SW 1271 (cell line): ENCODE measurements at places on chromosomes 6 and 20.

GRCh38 chr20:54093423-54094267 is 23.3 kb upstream of the BCAS1 start:
- DNase-seq, result no peak

- DNase-seq, result peak; percentile 93
Measured at GRCh38 chr6:45377554-45378333, at the start of gene SUPT3H. Gene SUPT3H, minus strand, starts transcription at chr6:45377934.

DNA sequence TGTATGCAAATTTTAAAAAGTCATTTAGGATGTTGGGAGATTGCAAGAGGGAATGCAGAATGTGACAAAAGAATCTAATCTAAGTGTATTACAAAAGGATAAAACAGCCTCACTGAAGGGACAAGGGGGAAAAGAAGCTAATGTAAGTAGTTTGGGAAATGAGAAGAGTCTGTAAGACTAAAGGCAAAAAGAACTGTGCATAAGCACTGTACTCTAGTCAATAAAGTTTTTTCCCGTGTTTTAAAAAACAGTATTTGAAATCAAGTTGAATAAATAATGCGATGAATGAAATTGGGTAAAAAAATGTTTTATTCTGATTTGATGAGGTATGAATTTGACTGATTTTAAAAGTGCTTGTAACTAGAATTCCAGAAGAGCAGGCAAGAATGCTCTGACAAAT is 149.8 kb downstream of the VEGFA start:
- no peak for DNase-seq

DNA sequence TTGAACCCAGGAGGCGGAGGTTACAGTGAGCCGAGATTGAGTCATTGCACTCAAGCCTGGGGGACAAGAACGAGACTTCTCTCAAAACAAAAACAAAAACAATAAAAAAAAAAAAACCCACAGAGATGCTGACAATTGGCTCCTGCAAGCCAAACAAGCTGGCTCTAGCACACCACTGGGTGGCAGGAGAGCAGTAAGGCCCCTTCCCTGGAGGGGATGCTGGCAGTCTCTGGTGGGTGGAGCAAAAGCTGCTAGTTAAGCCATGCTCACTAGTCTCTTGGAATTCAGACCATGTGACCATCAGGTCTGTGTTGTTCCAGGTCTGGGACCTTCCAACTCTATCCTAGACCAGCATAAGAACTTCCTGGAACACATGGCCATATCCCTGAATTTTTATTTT is 18.9 kb upstream of the DSN1 start:
- DNase-seq, result peak; percentile 82

DNA sequence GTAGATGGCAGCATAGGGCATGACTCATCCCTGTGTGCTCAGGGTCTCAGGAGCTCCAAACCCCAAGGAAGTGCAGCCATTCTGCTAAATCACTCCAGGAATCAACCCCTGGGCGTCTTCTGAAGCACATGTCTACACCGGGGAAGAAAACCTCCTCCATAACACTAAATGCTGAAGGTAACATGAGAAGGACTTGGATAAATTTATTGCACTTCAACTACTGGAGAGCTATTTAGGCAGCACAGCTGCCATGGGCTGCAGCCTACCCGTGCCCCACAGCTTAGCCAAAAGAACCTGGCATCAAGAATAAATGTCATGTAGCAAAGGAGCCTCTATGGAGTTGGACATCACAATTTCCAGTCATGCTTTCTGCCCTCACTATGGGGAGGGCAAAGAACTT is 152.4 kb upstream of the PROKR2 start:
- DNase-seq, result no peak

- DNase-seq, result no peak
Measured at GRCh38 chr6:52180787-52181558, 5.2 kb upstream of the IL17A start.

GRCh38 chr20:38216746-38217595 is 43.6 kb downstream of the KIAA1755 start:
- no peak for DNase-seq

DNA sequence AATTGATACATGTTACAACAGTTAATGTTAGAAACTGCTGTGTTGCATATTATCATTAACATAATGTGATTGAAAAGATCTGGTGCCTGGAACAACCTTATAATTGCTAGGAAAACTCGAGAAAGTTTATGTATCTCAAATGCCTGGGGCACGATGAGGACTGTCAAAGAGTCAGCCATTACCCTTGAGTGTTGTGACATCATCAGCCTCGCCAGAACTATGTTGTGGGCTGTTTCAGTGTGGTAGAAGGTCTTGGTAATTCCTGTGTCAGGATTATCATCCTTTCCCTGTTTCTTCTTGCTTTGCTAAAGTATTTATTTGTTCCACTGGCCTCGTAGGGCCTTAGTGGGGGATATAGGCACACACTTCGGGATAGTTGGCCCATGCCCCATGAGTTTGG is 185.1 kb downstream of the DTNBP1 start:
- DNase-seq, result no peak

GRCh38 chr6:89368107-89368506 is 15.6 kb upstream of the UBE2J1 start:
- peak; percentile 28 for DNase-seq

DNA sequence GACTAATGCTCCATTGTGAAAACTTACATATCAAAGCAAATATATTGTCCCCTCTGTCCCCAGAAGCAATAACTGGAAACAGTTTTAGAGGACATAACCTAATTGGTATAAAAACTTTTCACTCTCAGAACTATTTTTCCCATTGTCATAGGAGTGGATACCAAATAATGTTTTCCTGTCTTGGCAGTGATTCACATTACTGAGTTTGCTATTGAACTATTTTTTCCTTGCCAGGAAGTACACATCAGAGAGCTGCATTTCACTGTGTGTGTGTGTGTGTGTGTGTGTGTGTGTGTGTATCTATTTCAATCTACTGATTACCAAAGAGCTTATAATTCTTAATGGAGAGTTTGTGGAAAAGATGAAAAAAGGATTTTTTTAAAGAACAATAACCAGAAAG is 45.4 kb downstream of the AKAP12 start:
- DNase-seq, result no peak

- DNase-seq, result peak; percentile 40
Measured at GRCh38 chr6:77926198-77926751, 273.4 kb downstream of the MEI4 start.

DNA sequence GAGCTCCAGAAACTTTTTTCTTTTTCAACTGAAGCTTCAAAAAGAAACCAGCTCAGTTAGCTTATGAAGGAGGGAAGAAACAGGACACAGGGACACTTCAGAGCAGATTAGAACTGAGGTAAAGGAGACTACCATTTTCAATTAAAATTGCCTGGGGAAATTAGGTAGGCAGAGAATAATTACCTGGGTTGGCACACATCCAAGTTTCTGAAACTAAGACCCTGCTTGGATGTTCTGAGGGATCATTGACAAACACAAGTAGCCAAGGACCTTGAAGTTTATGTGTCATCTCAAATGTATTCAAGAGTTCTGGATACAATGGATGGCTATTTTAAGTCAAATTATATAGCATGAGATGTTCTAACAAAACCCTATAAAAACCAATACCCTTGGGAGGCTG is 137.6 kb downstream of the PLCB4 start:
- DNase-seq, result no peak

- DNase-seq, result no peak
Measured at GRCh38 chr6:78629154-78629721, 238.1 kb upstream of the IRAK1BP1 start.

DNA sequence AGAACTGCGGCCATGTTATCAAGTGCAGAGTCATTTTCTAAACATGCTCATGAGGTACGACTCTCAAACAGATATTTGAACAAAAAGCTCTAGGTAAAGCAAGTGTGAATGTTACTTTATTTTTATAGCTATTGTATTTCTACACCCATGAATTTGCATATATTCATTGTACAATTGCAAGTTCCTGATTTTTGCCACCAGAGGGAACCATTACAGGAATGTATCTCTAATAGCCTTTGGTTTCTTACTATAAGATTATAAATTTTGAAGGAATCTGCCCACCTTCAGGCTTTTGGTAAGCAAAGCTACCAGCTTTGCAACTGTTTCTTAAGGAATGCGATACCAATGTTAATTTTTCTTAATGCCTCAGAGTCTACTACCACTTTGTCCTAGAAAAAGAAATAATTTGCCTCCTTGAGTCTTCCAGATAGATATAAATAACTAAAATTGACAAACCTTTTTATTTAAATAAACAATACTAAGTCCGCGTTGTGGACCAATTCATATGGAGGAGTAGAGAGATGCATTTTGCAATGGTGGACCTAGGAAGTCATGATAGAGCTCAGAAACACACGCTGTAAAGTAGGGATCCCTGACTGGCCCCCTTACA is 125.4 kb upstream of the SAMD5 start:
- DNase-seq, result peak; percentile 5

DNA sequence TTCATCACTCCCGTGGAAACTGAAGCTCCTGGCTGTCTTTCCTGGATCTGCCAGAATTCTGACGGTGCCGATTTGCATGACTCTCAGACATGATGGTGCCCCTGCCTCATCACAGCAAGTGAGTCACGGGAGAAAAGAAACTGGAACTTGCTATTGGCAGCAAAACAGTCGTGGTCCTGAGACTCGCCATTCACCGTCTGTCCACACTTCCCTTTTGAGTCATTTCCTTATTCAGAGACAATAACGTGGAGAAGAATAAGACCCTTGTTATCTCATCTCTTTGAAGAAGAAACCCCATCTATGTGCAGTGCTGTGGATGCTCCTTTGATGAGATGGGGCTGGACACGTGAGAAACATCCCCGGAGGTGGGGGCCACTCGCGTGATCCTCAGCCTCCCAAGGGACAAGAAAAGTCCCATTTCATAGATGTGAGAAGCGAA is 4.2 kb downstream of the GPR31 start:
- DNase-seq, result no peak
